Activated CD8-positive, alpha-beta memory T cell treated with anti-CD3 and anti-CD28 coated beads for 1 hour (primary cell): ENCODE measurements at places on chromosomes 5 and 9.

DNA sequence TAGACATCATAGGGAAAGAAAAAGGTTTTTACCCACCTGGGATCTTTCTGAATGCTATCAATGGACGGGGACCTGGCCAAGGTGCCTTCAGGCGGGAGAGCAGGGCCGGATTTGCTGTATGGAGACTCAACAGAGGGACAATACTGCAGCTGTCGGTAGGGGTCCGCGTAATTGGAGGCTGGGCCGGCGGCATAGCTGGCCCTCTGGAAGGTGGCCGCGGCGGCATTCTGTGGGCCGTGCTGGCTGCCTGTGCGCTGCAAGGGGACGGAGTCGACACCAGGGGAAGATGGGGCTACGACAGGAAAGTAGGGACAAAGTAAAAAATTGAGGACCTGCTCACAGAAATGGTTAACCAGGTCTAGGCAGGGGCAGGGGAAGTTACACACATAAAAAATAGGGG, 557.9 kb downstream of the CTNND2 start:
- DNase-seq = no peak

GRCh38 chr5:120466341-120467006, 2.4 kb downstream of the PRR16 start:
- DNase-seq = no peak

- DNase-seq = no peak
Measured at GRCh38 chr9:74496406-74496805, 729 bp upstream of the RORB start.

DNA sequence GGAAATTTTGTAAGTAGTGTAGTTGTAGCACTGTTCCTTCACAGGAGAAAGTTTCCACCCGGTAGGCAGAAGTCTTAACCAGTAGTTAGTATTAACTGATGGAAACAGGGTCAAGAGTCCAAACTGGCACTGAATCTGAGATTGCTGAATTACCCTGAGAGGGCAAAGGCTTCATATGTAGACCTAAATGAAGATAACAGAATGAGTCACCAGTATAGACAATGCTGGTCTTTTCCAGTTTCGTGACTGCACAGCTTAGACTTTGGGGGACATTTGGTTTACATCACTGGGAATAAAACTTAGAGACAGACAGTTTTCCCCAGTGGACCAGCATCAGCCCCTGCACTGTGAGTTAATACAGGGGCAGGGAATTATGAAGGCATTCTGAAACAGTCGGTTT, 60.5 kb downstream of the PCSK5 start:
- DNase-seq = no peak

GRCh38 chr5:147391781-147392180, 118.1 kb downstream of the DPYSL3 start:
- no peak for DNase-seq
